ENCODE measurements at places on chromosomes 16 and 17. TPM values are rescaled to one million over a fixed set of nuclear protein-coding genes. Genes with fewer than 3 reads are reported as not detected.

Gene UMOD
- total RNA-seq = not detected

Gene HAS3
- 0.15 TPM for total RNA-seq

Gene SLC13A5
- not detected for total RNA-seq

Gene NPIPA2
- total RNA-seq = not detected
